ENCODE measurements at places on chromosomes 5 and 9.

DNA sequence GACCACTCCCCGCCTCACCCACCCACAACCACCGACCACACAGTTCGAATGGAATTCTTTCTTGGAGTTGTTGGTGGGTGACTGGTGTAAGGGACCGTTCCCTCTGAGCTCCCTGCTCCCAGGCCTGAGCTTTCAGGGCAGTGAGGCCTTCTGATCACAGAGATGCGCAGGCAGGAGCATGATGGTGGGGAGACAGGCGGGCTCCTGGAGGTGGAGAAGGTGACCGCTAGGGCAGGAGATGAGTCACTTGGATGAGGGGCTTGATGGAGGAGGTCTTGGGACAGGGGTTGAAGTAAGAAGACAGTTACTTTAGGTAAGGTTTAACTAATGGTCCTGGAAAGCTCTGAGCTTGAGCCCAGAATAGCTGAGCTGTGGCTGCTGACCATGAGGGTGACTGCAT is 88.5 kb downstream of the HSPA4 start:
- DNase-seq = no peak

DNA sequence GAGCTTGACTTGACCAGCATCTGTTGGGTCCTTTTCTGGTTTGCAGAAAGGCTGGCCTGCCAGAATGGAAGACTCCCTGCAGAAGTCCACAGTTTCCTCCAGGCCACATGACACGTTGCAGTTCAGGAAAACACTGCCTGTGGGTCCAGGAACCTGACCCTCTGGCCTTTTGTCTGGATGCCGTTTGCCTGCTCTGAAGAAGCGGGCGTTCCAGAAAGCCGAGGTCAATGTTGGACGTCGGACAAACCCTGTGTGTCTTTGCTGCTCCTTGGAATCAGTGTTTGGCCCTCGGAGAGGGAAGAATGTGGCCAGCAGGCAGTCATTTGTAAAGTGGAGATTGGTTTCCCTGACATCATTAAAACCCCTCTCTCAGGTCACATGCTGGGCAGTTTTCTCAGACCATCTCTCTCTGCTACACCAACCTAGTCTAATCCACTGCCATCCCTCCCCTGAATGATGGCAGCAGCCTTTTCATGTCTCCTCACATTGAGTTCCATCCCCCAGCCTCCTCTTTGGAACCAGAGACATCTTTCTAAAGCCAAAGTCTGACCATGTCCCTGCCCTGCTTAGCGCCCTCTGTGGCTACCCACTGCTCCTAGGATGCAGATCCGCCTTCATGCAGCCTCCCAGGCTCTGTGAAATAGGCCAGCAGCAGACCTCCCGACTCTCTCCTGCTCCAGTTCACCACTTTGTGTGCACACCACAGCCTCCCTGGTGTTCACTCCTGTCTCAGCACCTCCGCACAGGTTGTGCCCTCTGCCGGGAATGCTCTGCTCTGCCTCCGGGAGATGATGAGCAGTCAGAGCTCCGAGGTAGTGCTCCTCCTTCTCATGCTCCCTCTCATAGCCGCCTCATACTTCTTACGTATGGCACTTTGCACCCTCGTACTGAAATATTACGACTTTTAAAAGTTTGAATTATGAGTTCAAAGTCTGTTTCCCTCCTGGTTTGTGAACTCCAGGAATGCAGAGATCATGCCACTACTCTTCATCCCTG is 75.6 kb downstream of the RALGPS1 start:
- DNase-seq = no peak

- no peak for DNase-seq
These were observed 41.4 kb upstream of the IFNK start for GRCh38 chr9:27482709-27483108.

DNA sequence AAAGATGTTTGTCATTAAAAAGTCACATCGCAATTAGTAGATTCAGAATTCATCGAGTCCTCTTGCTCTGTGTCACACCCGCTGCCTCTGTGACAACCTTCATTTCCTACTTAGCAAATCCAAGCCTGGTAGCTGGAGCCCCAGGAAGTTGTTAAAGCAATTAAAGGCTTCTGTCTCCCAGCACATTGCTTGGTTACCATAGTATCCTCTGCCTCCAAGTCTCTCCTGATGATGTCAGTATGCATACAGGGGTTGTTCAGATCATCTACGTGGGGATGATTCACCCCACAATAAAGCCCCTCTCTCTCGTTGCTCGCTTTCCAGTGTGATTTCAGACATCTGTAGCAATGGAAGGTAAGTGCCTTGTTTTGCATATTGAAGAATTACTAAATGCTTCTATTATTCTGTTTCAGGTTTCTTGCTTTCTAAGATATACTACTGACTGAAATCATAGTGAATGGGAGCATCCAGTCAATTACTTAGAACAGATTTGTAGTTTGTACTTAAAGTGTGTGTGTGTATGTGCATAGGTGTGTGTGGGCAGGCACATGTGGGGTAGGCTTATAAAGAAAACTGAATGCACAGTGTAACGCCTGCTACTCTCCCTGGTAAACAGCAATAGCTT is 52.9 kb downstream of the PAM start:
- peak; percentile 31 for DNase-seq

DNA sequence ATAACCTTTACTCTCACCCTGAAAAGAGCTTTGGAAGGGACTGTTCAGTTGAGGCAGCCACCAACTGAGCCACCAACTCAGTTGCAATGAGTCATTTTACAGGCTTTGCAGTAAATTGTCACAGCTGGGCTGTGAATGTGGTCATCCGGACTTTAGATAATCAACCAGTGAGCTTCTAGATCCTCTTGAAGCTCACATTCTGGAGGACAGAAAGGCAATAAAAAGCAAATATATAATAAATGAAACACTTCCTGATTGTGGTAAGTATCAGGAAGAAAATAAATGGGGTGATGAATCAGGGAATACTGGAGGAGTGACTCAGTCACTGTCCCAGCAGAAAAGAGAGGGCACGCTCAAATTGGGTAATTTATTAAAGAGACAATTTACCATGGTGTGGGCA is 13.2 kb upstream of the C5orf58 start:
- peak; percentile 87 for DNase-seq

DNA sequence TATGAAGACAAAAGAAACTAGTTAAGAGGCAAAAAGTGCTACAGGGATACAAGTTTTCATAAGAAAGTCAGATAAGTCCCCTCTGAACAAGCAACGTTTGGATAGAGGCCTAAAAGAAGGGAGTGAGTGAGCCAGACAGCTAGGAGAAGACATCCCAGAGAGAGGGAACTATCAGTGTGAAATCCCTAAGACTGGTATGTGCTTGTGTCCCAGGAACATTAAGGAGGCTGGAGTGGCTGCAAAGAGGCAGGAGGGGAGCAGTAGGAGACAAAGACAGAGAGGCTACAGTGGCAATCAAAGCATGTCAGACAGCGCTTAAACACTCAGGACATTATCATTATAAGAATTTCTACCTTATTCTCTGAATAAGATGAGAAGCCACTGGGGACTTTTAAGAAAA is 139.1 kb upstream of the STK32A start:
- no peak for DNase-seq

DNA sequence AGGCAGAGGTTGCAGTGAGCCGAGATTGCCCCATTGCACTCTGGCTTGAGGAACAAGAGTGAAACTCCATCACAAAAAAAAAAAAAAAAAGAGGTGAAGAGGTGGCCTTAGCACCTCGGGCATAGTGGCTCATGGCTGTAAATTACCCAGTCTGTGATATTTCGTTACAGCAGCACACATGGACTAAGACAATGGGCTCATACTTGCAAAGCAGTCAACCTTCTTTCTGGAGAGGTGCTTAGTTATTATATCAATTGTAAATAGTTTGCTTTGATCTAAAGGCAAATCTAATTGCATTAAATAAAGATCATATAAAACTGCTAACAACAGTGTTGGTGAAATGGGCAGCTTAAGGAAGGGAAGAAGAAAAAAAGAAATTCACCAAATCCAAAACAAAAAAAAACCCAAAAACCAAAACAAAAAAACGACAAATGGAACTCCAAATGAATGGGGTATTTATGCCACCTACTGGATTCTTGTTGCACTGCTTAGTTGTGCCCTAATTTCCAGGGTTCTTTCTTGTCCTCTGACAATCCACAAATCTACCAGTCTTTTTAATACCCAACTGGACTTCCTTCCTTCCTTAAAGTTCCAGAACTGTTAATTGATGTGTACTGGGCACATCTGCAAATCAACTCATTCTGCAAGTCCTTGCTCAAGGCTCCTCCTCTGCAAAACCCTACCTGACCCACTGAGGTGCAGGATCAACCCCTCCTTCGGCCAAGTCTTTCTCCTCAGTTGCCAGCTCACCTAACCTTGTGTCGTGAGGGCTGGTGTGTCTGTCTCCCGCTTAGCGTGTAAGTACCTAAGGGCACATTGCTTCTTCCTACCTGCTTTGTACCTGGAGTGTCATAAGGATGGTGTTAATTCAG is 35.0 kb upstream of the DMRT1 start:
- DNase-seq = peak; percentile 57

DNA sequence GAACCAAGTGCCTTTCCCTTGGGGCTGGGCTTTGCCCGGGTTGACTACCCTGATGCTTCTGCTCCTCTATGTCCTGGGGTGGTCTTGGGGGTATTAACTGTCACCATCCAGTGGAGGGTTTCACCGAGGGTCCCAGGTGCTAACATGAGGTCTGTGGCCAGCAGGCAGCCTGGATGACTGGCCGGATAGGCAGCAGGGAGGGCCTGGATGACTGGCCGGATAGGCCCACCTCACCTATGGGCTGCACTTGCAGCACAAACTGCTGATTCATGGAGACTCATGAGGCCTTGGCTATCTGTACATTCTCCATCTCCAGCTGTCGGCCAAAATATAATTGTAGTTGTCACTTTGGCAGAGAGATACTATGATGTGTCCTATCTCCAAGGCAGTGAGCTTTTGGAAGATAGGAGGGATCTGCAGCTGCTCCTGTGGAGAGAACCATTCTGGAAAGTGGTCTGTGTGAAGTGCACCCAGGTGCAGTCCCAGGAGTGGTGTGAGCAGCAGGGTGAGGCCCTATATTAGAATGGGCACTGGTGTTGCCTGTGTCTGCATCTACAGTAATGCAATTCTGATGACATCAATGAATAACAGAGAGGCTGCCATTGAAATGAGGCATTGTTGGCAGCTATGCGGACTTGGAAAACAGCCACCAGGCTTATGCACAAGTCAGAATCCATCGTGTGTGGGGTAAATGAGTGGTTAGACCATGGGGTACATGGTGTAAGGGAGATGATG is 26.3 kb upstream of the CDKN2AIPNL start:
- peak; percentile 91 for DNase-seq

DNA sequence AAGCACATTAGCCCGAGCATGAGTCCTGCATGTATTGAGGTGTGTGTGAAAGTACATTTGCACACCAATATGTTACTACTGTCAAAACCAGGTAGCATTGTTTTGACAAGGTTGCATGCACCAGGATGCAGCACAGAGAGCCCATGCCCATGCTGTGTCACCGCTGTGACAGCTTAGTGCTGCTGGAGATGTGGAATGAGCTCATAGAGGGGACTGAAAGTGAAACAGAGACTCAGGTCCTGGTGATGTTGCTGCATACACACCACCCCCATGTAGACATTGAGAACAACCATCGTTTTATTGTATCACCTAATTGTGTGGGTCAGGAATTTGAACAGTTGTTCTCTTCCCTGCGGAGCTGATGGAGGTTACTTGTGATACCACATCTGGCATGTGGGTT is 53.0 kb downstream of the GADD45G start:
- no peak for DNase-seq

DNA sequence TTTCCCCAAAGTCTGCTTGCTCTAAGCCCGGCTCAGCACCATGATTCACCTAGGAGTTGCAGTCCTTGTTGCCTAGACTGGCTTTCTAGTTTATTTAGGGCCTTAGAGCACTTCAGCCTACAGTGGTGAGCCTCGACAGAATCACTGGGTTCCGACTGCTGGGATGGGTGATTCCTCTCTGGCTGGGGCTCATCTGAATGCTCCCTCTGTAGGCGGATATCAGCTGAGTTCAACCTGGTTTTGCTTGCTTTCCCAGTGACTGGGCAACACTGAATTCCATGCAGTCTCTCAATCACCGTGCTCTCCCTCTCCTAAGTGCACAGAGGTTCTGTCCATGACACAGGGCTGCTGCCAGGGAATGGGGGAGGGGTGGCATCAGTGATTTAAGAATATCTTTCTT is 54.1 kb downstream of the OSMR start:
- DNase-seq = no peak

DNA sequence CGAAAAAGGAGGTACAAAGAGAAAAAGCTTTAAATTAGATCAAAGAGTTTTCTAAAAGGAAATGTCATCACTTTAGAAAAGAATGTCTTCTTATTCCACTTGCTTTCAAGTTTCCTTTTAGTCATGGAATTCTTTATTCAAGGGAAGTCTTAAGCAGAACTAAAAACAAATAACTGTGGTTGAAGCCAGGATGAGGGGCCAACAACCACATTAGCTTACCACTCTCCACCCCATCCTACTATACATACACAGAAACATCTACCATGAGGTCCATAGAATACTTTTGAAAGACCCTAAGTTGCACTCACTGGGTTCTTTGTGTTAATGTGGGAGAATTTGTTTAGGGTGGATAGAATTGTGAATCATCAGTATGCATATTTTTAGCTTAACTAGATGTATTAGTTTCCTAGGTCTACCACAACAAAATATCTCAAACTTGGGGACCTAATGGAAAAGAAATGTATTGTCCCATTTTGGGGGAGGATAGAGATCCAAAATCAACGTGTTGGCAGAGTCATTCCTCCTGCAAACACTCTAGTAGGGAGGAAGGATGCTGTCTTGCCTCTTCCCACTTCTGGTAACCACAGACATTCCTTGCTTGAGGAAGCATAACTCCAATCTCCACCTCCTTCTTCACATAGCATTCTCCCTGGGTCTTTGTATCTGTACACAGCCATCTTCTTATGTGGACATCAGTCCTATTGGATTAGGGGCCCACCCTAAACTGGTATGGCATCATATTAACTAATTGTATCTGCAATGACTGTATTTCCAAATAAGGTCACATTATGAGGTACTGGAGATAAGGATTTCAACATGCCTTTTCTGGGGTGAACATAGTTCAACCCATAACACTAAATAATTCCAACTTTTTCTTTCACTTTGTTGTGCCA is 239.4 kb downstream of the LURAP1L start:
- DNase-seq = peak; percentile 41

DNA sequence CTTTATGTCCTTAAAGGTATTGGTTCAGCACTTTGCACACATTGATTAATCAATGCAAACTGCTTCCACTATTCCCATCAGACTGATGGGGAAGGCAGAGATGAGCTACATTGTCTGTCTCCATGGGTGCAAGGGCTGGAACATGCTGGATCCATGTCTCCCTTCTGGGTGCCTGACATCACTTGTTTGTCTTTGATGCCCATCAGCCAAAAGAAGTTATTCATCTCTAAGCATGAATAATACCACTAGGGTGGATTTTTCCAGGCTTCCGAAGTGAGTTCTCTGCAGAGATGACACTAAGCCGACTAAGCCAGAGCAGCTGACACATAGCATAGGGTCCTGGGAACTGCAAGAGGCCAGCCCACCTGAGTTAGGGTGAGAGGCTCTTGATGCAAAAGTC is 8.7 kb downstream of the FGF1 start:
- peak; percentile 81 for DNase-seq

- no peak for DNase-seq
These were observed 477.1 kb downstream of the CAAP1 start for GRCh38 chr9:26415528-26415927.

Data from GM23248 (cell line).